NCI-H1694 (cell line): ENCODE measurements at places on chromosomes 2 and 18.

GRCh38 chr18:74337155-74337911 lies 21.7 kb downstream of the C18orf63 start:
- no peak for DNase-seq

GRCh38 chr2:70094978-70095719 lies 7.9 kb downstream of the PCBP1 start:
- DNase-seq = no peak

DNA sequence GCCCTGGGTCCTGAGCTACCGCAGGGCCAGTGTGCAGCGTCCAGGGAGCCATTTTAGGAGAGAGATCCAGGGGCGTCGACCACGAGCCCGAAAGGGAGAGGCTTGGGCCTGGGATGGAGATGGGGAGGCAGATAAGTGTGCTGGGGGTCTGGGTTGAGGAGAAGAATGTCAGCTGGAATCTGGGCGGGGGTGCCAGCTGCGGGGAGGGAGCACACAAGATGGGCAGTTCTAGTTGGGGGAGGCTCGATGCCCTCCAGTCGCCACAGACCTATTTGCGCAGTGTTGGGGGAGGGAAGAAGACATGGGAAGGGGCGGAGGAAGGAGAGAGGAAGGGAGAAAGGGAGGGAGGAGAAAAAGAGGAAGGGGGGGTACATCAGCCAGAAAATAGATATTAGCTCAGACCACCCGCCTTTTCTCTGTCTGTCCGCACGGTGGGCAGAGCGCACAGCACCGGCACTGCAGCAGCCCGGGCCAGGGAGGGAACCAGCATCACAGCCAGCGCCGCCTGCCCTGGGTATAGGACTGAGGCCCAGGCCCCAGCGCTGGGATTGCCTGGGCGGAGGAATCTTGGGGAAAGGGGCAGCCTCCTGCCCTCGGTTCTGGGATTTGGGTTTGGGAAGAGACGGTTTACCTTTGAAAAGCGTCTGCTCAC lies 1.9 kb upstream of the HOXD11 start:
- no peak for DNase-seq

- no peak for DNase-seq
Measured at GRCh38 chr2:81196933-81197628, 892.5 kb upstream of the LRRTM1 start.

- DNase-seq = no peak
Measured at GRCh38 chr18:45637546-45638327, 22.5 kb downstream of the SLC14A2 start.

DNA sequence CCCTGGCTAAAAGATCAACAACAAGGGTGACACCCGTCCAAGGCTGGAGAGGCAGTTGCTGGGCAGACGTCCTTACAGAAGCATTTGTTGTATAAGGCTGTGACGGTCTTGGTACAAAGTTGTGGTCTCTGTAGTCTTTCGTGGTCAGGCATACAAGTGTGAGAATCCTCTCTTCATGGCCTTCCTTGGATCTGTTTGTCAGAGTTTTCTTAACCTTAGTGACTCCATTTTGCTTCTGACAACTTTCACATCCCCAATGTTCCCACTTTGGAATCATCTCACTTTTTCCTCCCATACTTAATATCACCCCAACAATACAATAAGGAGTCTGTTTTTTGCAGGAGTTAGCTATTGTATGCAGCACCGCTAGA lies 72.7 kb upstream of the ZCCHC2 start:
- no peak for DNase-seq

DNA sequence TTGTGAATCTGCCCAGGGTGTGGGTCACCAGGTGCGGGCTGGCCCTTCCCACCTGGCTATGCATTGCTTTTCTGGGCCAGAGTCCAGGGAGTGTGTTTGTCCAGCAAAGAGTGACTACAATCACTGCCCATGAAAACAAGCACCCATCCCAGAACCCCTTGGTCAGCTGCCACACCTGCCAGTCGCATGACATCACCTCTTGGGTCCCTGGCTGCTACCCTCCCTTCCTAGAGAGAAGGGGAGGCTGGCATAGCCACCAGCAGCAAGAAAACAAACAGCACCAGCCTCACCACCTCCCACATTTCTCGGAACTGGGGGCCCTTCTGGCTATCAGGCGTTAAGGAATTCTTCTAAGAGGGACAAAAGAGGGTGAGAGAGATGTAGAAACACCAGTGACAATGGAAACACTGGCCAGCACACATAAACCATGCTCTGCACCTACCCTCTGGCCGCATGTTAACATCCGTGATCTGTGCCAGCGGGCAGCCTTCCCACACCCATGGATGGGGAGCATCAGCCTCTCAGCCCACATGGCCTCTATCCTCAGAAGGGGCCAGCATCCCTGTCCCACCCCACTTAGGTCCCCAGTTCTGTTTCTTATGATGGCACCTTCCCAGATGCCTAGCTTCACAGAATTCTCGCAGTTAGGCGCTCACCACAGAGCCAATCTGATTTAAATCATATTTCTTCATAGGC lies 109.7 kb upstream of the GLI2 start:
- no peak for DNase-seq

DNA sequence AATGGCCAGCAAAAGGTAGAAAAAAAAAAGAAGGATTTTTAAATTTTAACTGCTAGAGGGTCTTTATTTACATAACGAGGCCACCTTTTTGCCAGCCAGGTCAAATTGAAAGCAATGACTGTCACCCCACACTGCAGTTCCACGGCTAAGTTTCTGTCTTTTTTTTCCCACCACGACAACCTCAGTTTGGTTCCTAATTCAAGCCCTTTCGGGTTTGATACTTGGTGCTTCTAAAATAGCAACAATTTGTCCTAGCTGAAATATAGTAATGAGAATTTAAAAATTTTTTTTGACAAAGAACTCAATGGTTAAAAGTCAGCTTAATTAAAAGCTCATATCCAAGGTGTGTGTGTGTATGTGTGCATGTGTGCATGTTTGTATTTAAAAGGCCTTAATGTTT lies 16.4 kb upstream of the NMS start:
- DNase-seq = no peak

- DNase-seq = no peak
Measured at GRCh38 chr18:267380-267687, 513 bp downstream of the THOC1 start.

GRCh38 chr2:209331291-209331844 lies 92.5 kb upstream of the MAP2 start:
- peak; percentile 47 for DNase-seq

- DNase-seq = no peak
Measured at GRCh38 chr2:231057590-231057989, 923 bp downstream of the PSMD1 start.

DNA sequence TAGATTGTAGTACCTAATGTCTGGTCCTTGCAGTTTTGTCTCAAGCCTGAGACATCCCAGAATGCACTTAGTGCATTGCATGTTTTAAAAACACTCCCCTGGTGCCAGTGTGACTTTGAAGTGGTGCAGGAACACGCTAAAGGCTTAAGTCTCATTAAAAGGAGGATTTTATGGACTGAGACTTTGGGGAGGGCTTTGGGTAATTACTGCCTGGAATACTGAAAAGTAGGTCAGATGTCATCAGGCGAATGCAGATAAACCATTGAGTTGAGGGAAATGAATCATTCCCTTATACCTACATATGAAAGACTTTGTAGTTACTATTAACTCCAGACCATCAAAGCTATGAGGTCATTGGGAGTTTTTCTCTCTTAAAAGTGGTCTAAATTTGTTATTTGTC lies 3.0 kb upstream of the OSBPL1A start:
- no peak for DNase-seq

GRCh38 chr2:237682151-237682550 lies 54.8 kb downstream of the LRRFIP1 start:
- DNase-seq = no peak

GRCh38 chr2:138137949-138138348 lies 173.7 kb downstream of the HNMT start:
- no peak for DNase-seq

- DNase-seq = no peak
Measured at GRCh38 chr2:188675391-188676009, 298.7 kb upstream of the COL3A1 start.

- no peak for DNase-seq
Measured at GRCh38 chr2:170716851-170717598, 1.9 kb downstream of the SP5 start.

GRCh38 chr2:73013936-73014335 lies 57.6 kb downstream of the SFXN5 start:
- no peak for DNase-seq

- peak; percentile 1 for DNase-seq
Measured at GRCh38 chr18:21914739-21915319, 174.2 kb downstream of the MIB1 start.

DNA sequence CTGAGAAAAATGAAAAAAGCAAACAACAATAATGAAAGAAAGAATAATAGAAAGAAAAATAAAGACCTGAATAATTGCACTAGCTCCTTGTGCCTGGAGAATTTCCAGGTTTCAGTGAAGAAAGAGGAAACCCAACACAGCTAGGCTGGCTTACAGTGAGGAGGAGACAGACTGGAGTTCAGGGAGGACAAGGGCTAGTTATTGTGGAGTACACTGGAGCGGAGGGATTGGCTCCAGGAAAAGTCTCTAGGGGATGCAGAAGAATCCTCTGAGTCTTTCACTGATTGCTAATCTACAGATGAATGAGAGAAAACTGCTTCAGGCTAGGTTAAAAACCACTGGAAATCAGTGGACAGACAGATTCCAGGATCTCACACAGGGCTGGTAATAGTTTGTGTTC lies 163.6 kb upstream of the RBMS1 start:
- no peak for DNase-seq

DNA sequence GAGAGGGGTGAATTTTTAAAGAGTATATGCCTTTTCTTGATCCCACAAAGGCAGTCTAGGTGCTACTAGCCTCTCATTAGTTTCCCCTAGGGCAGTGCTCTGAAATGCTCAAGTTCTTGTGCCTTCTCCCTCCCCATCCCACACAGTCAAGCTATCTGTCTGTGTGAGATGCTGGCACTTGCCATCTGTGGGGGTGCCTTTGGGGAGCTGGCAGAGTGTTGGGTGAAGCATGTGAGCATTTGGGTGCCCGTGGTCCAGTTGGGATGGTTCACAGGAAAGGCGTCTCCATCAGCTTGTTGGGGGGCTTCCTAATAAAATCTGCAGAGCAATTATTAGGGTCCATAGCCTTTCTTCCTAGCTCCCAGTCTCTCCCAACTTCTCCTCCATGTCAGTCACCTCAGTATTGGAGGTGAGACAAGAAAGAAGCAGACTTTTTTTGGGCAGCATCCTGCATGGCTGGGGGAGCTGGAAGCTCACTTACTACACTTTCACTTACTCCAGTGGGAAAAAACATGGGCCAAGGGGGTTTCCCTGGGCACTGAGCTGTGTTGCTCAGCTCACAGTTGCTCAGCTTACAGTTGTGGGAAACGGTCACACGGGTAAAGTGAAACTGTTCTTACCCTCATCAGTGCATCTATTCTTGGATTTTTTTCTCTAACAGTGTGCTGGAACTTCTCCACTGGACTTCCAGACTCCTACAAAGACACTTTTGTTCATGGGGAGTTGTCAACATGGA lies 29.3 kb downstream of the COLEC11 start:
- no peak for DNase-seq

DNA sequence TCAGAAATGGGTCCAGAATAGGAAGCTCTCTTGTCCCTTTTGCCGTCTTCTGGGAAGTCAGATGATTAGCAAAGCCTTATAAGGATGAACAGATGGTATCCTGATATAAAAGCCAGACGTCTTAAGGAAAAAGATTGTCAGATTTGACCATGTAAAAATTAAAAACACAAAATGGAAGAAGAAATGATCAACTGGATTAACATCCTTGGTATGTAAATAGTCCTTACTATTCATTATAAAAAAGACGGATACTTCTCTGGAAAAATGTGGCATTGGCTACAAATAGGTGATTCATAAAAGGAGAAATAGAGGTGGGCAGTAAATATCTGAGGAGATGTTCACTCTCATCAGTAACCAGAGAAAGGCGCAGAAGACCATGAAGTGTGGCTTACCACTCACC lies 33.7 kb upstream of the SCLY start:
- no peak for DNase-seq
